ENCODE measurements at places on chromosomes 5 and 9.

- DNase-seq = no peak
Observed at GRCh38 chr5:122114501-122114900, 14.8 kb upstream of the ZNF474 start.

DNA sequence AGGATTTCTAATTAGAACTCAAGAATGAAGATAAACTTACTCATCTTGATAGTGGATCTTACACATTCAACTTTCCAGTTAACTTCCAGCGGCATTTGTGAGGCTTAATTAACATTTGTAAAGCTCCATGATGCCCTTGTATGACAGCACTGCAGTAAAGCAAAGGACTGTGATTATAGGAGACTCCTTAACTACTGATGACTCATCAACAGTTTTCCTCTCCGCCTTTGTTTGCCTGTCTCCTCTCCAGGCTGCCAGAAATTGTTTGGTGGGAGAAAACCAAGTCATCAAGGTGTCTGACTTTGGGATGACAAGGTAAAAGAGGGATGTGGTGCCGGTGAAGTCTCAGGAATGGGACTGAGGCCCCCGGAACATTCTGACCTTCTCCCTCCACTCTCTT, 20.4 kb upstream of the CYFIP2 start:
- peak; percentile 10 for DNase-seq

GRCh38 chr9:133144904-133145851, 18.5 kb downstream of the GBGT1 start:
- DNase-seq = no peak

- DNase-seq = no peak
Observed at GRCh38 chr9:111533099-111533790, 8.3 kb downstream of the ZNF483 start.

GRCh38 chr5:91133183-91133582, 249.9 kb downstream of the ARRDC3 start:
- no peak for DNase-seq

DNA sequence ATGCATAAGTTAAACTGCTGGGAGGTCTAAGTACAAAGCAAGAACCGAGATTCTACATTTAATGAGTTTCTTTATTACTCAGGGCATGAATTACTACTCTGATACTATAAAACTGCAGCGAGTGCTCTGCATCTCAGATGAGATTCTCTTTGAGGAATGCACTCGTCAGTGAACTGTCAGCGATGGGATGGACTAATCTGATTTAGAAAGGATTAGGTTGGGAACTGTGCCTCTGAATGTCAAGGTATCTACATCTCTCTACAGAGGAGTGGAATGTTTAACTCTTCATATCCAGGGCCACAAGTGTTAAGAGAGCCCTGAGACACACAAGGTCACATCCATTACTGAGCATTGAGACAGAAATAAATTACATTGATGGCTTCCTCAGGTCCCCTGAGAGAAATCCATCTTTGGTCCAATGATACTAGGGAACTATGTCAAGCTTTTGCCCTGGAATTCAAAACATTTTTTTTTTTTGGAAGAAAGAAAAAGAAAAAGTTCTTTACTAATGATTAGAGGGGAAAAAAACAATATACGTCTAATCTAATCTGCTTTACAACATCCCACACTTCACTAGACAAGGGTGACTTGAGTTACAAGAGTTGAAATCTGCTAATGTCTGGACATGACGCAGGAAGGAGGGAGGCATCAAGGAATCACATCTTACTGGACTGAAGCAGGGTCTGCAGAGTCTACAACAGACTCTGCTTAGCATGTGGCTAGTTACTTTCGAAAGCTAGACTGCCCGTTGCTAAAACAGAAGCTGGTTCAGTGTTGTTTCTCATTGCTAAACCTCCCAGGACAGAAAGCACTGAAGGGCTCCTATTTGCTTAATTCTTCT, 270.0 kb upstream of the TLE4 start:
- no peak for DNase-seq

DNA sequence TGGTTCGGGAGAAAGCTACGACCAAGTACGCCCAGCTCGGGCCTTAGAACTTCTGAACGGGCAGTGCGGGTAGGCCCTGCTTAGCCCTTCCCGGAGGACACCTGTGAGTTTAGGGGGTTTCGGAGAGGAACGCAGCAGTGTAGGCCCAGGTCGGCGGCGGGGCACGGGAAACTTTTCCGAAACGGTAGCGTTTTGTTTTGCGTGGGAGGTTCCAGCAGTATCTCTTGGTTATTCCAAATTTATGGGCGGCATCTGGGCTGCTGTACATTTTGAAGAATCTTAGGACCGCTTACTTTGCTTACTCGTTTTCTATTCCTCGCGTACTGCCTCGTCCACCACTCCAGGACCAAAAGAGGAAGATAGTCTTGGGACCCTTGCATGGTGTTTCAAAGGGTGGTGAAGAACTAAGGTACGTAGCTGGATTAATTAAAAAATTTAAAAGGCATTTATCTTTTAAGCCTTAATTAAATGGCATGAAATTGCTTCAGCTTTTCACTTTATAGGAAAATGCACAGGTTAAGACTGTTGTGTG, 492 bp downstream of the TENT2 start:
- DNase-seq = no peak

- DNase-seq = no peak
Observed at GRCh38 chr5:127060470-127060985, 12.8 kb downstream of the C5orf63 start.

DNA sequence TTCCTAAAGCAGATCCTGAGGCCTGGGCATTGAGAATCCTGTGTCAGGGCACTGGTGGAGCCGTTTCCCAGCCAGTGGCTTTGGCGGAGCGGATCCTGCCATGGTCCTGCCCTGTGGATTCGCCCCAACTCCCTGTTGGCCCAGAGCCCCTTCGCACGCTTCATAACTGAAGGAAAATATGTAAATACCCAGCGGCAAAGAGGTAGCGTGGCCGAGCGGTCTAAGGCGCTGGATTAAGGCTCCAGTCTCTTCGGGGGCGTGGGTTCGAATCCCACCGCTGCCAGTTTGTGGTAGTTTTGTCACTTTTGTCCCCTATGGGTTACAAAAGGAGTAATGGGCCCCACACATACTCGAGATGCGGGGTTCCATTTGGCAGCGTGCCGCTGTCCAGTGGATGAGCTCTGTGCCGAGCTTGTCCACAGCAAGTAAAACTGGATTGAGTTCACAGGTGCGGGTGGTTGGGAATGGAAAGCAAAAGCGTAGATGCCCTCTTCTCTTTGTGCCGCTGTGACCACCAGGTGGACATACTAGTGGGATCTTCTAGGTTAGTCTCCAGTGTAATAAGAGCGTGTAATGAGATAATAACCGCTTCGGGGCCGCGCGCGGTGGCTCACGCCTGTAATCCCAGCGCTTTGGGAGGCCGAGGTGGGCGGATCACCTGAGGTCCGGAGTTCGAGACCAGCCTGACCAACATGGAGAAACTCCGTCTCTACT, 17.3 kb downstream of the TRIM7 start:
- no peak for DNase-seq

DNA sequence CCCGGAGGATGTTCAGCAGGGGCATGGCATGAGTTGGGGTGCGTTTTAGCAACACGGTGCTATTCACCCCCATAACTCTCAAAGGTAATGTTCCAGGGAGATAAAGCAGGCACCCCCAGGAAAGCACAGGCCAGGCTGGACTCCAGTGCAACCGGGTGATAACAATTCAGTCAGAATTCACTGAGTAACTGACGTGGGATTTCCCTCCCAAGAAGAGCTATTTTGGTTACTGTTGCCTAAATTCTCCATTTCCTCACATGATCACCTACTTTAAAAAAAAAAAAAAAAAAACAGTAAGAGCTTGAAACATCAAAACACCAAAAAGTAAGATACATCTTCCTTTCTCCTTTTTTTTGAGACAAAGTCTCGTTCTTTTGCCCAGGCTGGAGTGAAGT, 137.6 kb upstream of the WWC1 start:
- no peak for DNase-seq

- DNase-seq = no peak
Observed at GRCh38 chr5:56589481-56589860, 225.9 kb upstream of the MAP3K1 start.

GRCh38 chr9:84636436-84636835, 33.1 kb upstream of the NTRK2 start:
- DNase-seq = no peak

DNA sequence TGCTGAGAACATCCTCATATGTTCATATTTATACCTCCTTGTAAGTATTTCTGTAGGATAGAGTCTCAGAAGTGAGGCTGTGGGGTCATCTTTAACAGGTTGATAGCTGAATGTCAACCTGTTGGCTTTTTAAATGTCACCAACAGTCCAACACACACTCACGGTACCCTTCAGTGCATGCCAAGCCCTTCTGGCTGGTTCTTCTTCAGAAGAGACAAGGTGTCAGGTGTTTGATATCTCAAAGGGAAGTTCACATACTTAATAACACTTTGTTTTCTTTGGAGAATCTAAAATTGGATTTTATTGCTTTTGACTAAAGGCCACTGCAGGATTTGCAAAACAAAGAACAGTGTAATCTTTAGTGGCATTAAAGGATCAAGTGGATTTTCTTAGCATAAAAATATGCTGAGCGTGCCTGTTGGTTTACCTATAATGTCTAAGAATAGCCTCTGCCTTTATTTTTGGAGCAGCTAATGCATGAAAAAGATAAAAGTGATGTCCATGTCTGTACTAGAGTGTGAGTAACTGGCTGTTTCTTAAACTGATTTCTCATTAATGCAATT, 58.2 kb downstream of the RGS3 start:
- no peak for DNase-seq

GRCh38 chr5:169581580-169582227, 1.9 kb upstream of the SPDL1 start:
- DNase-seq = peak; percentile 52

DNA sequence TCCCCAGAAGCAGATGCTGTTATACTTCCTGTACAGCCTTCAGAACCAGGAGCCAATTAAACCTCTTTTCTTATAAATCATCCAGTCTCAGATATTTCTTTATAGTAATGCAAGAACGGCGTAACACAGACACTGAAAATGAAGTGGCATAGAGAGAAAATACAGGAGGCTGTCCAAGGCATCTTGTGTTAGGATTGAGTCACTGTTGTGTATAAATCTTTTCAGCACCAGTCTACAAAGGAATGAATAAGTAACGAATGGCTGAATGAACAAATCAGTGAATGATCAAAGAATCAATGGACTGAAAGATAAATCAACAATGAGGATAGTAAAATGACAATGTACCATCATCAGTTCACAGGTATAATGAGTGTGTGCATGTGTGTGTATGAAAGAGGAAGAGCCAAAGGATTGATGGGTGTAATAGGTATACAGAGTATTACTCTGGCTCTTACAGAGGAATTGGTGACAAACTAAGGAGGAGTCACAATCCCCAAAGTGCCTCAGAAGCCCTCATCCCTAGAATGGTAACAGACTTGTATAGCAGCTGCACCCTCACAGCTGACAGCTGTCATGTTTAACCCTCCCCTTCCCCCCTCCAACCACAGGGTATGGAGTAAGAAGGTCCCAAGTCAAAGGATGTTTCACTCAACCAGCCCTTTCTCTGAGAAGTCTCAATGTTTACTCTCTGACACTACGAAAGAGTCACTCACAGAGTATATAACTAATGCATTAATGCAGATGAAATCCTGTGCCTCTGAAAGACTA, 29.8 kb upstream of the MIER3 start:
- no peak for DNase-seq

DNA sequence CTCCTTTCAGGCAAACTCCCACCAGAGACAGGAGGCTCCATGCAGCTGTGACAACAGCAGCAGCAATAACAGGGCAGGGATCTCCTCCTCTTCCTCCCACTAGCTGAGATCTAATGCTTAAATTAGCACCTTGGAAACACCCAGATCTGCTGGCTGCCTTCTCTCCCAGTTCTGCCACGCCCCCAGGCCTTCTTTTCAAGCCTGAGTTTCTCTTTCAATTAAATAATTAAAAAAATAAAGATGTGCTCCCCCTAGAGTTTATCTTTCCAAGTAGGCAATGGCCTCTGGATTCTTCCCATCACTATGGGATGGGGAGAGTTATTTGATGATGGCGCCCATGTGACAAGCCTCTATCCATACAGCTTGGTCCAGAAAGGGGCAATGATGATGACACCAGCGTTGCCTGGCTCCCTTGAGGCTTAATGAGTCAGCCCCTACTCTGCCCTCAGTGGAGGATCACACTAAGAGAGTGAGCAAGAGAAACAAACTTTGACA, 3.8 kb downstream of the FAM219A start:
- DNase-seq = no peak

GRCh38 chr9:123727332-123727731, 202.6 kb downstream of the DENND1A start:
- DNase-seq = no peak

- no peak for DNase-seq
Observed at GRCh38 chr5:171744882-171745281, 40.7 kb upstream of the SMIM23 start.

- DNase-seq = no peak
Observed at GRCh38 chr5:68646144-68646543, 430.6 kb downstream of the PIK3R1 start.

Data from NCI-H345 (cell line).